MG63 (cell line): ENCODE measurements at places on chromosomes 4 and X. TPM values are rescaled to one million over a fixed set of nuclear protein-coding genes. Genes with fewer than 3 reads are reported as not detected.

CT45A10 gene
- total RNA-seq: not detected in 2 replicates

MAGEC2 gene
- not detected in 2 replicates for total RNA-seq

PHOX2B gene
- not detected in 2 replicates for total RNA-seq

SMR3B gene
- not detected in 2 replicates for total RNA-seq

AFM gene
- total RNA-seq: not detected in 2 replicates

STAP1 gene
- not detected in 2 replicates for total RNA-seq

DNA sequence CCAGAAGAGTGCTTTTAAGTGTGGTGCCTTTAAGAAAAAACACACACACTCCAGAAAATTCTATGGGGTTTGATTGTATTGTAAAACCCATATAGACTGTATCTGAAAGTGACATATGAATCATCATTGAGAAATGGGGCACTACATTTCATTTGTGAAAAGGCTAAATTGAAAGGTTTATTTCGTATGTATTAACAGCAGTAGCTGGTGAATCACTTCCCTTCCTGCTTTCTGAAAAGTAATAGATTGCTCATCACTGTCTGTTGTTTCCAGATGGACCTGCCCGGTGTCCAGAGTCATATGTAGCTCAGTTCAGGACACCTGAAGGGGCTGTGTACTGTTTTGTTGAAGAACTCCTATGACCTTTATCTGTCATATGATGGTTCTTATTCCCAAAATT is 28.1 kb upstream of the HPRT1 start:
- DNase-seq: peak; percentile 7
